ENCODE measurements at places on chromosomes 4 and X. TPM values are rescaled to one million over a fixed set of nuclear protein-coding genes. Genes with fewer than 3 reads are reported as not detected.

DNA sequence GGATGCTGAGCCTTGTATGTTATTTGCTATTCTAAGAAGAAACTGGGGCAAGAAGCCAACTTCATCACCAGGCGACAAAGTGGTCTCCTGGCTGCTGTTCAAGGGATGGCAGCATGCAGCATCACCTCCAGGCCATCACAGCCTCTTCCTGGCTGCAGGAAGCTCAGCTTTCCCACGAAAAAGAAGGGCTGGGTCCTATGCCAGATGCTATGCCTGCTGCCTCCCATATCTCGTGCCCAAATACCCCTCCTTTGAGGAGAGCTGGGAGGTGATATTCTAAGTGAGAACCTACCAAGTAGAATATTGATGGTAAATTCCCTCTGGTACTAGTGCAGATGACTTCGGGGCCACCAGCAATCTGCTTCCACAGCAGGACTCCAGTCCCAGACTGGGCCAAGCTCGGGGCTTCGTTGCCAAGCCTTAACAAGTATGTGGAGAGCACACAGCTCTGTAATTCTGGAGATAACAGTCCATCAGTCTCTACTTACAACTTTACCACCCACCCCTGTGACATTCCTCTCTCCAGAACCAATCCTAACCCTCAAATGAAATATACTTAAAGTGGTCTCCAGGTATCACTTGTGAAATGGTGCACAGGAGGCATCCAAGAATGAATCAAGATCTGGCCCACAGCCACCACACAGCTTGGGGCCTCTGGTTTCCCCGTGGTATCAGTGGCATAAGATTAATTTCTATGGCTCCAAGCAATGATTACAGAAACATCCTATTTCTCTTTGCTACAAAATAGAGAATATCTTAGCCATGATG lies 149.3 kb downstream of the PALLD start:
- no peak overlapping the region for H3K4me3 ChIP-seq
- no peaks in the 10 kb centered on the region for H3K4me1 ChIP-seq
- no peak for DNase-seq
- no peaks in the 10 kb centered on the region for H3K27me3 ChIP-seq
- no peaks in the 10 kb centered on the region for H3K36me3 ChIP-seq
- H3K27ac ChIP-seq: peak overlapping the region; percentile 60

The ABLIM2 gene
- total RNA-seq: 6.0 TPM

The OPN1MW3 gene
- total RNA-seq: not detected

The TMEM31 gene
- not detected for total RNA-seq

DNA sequence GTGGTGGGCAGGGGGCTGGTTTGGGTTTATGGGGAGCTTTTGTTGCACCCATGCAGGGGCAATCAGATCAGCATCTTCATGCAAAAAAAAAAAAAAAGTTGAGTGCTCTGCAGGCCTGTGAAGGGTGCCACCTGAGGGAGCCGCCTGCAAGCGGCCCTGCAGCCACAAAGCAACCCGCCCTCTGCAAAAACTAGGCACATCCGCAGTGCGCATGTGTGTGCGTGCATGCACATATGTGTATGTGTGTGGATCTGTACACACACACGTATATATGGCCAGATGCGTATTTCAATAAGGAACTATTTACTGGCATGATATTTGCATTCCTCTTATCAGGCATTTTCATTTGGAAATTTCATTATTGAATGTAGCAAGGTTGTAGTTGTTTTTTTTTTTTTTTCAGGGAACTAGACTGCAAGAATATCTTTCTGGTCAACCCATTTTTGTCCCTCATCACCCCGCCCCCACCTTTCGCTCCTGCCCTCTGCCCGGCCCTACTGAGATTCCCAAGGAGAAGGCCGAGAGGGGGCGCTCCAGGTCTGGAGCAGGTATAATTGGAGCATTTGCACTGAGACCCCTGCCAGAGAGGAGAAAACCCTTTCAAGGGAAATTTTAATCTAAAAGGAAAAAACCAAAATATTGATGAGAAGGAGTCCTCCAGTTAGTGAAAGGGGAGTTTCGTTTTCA lies 18.1 kb downstream of the CCNQ start:
- H3K27ac ChIP-seq: no peak overlapping the region
- no peaks in the 10 kb centered on the region for H3K4me1 ChIP-seq
- DNase-seq: no peak
- no peaks in the 10 kb centered on the region for H3K27me3 ChIP-seq
- no peaks in the 10 kb centered on the region for H3K36me3 ChIP-seq

The ZMAT1 gene
- total RNA-seq: 8.4 TPM

DNA sequence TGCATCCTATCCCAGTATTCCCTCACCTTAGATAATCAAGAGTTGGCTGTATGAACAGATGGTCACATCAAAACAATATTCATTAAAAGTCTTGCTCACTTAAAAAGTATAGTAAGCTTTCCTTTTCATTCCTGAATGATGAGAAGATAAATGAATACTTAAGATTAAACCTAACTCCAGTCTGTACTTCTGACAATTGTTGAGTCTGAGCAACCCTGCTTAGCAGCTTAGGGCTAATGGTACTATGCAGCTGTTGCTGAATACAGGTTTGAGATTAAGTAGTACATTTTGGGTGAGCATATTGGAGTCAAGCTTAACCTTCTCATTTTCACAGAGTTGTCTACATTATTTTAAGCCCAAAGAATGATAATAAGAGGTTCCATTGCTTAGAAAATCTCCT lies 121.7 kb upstream of the ETNPPL start:
- DNase-seq: no peak
- no peaks in the 10 kb centered on the region for H3K27me3 ChIP-seq
- H3K4me1 ChIP-seq: no peaks in the 10 kb centered on the region
- H3K36me3 ChIP-seq: no peaks in the 10 kb centered on the region
- H3K4me3 ChIP-seq: no peak overlapping the region

DNA sequence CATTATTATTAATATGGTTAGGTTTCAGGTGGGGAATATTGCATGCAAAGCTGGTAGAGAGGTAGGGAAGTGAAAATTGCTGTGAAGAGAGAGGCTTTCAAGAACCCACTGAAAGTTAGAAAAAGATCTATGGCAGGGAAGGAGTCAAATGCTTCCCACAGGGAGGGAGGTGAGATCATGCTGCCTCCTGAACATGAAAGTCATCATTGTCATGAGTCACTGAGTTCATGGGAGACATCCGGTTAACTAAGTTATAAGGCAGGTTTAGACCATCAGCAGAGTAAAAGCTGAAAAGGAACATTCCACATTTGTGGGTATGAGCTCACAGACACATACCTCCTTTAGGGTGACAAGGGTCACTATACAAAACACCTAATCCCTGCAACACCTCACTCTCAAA lies 16.2 kb downstream of the GATB start:
- H3K27ac ChIP-seq: peak overlapping the region; percentile 70
- no peak overlapping the region for H3K4me3 ChIP-seq
- H3K27me3 ChIP-seq: no peaks in the 10 kb centered on the region

The SMIM10L2A gene
- 0.26 TPM for total RNA-seq

The ENPP6 gene
- not detected for total RNA-seq

GRCh38 chrX:40240844-40241243 lies 143.1 kb upstream of the BCOR start:
- DNase-seq: no peak
- H3K36me3 ChIP-seq: no peaks in the 10 kb centered on the region
- H3K27me3 ChIP-seq: no peaks in the 10 kb centered on the region
- no peaks in the 10 kb centered on the region for H3K4me1 ChIP-seq
- H3K27ac ChIP-seq: no peak overlapping the region
- no peak overlapping the region for H3K4me3 ChIP-seq

All from uterus (tissue), 4 donors.